NCI-H69 (cell line): ENCODE measurements at places on chromosomes 2 and 18.
A peak's percentile ranks its signal among the peaks of the same experiment; 100 is the strongest.

DNA sequence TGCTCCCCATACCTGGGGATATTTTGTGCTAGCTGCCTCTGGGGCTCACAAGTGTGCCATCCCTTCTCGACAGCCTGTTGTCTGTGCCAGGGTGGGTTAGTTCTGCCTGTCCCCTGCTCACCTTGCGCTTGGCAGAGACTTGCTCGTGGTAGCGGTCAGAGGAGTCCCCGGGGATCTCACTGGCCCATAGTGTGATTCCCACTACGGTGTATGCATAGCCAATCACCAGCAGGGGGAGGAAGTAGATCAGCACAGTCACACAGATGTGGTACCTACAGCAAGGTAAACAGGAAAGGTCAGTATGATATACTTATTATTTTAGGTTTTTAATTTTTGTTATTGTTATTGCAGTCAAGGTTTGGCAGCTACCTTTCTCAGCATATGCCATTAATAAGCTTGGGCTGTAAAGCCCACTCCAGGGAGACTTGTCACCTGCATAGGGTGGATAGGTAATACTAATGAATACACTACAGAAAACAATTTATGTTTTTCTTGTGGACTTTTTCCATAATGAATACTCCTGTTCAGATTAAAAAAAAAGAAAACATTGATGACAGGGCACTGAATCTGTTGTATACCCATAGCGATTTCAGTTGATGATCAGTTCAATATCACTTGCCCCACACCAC, 95.2 kb downstream of the POLE4 start:
- DNase-seq = peak; percentile 71

DNA sequence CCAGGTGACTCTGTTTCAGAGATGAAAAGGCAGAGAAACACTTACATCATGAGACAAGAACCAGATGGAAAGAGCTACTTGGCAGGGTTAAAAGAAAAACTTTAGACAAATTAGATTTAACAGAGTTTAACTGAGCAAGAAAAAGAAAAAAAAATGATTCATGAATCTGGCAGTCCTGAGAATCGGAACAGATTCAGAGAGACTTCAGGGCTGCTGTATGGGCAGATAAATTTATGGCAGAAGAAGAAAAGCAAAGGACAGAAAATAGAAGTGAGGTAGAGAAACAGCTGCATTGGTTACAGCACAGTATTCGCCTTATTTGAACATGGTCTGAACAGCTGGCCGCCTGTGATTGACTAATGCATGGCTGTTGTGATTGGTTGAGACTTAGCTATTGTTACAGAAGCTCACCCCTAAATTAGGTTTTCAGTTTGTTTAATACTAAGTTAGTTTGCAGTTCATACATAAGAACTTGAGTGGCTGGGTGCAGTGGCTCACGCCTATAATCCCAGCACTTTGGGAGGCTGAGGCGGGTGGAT, 43.0 kb upstream of the RHOB start:
- DNase-seq = peak; percentile 22

GRCh38 chr2:222751238-222751637, 79.8 kb downstream of the MOGAT1 start:
- no peak for DNase-seq

- no peak for DNase-seq
Observed at GRCh38 chr18:39184176-39184575, 1618.6 kb upstream of the CELF4 start.

DNA sequence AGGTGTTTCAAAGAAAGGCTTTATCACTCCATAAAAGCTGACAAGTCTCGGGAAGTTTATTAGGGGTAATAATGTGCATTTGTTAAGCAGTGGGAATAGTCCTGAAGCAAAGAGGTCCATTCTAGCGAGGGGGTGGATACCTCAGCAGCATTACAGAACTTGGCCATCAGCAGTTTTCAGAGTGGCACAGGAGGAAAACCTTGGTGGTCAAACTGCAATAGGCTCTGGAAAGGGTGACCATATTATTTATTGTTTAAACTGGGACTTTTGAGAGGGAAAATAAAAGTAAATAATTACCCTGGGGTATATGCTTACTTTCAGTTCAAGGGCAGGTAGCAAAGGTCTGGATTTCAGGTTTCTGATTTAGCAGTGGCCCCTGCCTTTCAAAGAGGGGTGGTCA, 115.5 kb upstream of the KLHL14 start:
- no peak for DNase-seq

- no peak for DNase-seq
Observed at GRCh38 chr18:48874701-48875162, 76.0 kb downstream of the SMAD7 start.

DNA sequence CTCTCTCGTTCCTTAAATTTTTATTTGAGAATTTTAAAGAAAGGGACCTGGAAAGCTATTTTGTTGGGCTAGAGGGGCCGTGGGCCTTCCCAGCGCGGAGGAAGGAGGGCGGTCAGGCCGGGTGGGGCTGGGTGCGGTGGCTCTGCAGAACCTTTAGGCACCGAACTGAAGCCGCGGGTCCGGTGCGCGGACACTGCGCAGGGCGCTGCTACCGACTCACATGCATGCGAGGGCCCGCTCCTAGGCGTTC, 1.6 kb upstream of the TWIST2 start:
- no peak for DNase-seq

DNA sequence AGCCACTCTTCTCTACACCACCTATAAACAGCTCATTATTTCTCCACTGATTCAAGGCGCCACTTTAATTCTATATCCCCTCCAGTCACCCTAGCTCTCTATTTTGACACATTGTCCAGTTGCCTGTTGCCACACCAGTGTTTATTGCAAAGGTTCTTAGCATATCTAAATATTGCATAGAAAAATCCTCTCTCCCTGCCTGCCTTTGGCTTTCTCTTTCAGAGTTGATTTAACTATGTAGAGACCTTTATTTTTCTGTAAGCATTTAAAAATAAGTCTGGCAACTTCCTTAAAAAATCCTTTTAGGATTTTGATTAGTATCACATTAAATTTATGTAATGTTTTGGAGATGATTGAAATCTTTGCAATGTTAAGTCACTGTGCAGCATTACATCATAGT, 47.9 kb upstream of the B3GNT7 start:
- DNase-seq = no peak

DNA sequence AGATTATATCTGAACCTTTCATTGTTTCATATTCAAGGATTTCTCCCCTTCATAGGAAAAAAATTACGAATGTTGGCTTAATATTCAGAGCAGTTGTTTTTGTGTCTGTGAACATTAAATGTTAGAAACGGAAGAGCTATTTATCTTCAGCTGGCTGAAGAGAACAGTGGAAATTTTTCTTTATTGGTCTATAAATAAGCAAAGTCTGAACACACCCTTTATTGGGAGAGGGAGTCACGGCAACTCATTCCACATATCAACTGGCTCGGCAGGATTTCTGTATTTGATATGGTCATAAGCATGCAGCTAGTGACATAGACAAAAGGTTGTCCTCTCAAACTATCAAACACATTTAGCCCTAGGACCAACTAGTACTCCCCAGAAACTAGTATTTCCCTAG, 468.4 kb upstream of the HNRNPA3 start:
- no peak for DNase-seq

GRCh38 chr2:168545439-168546082, 89.5 kb downstream of the CERS6 start:
- DNase-seq = peak; percentile 49

DNA sequence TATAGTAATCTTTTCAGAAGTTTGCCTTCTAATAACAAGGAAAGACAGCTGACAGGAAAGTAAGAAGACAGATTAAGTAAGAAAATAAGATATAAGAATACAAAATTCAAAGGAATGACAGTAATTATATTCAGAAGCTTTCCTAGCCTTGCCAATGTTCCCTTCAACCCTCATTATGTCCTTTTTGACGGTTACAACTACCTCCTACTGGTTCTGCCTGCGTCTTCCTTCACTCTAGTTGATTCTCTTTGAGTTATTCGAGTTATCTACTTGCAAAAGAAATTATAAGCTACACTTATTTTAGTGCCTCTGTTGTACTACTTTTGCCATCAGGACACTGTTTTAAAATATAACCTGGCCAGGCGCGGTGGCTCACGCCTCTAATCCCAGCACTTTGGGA, 218.9 kb upstream of the GYPC start:
- DNase-seq = no peak

- no peak for DNase-seq
Observed at GRCh38 chr2:224532441-224532840, 52.7 kb downstream of the CUL3 start.

- no peak for DNase-seq
Observed at GRCh38 chr18:7605705-7606104, 38.6 kb downstream of the PTPRM start.

- no peak for DNase-seq
Observed at GRCh38 chr2:153232464-153232863, 246.1 kb downstream of the RPRM start.

DNA sequence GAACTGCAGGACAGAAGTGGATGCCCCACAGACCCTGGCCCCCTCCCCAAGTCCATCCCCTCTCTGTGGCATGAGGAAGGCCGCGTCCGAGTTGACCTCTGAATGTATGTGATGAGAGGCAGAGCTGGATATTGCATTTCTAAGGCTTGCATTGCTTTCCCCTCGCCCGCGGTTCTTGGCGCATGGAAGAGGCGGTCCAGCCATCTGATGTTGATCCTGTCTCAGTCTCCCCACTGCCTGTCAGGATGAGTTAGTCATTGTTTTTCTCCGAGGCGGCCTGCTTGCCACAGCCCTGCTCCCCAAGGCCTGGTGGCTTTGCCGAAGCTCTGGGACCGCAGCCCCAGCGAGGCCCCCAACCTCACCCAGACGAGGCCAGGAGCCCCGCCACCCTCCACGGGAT, 88.6 kb downstream of the SMAD7 start:
- DNase-seq = no peak

DNA sequence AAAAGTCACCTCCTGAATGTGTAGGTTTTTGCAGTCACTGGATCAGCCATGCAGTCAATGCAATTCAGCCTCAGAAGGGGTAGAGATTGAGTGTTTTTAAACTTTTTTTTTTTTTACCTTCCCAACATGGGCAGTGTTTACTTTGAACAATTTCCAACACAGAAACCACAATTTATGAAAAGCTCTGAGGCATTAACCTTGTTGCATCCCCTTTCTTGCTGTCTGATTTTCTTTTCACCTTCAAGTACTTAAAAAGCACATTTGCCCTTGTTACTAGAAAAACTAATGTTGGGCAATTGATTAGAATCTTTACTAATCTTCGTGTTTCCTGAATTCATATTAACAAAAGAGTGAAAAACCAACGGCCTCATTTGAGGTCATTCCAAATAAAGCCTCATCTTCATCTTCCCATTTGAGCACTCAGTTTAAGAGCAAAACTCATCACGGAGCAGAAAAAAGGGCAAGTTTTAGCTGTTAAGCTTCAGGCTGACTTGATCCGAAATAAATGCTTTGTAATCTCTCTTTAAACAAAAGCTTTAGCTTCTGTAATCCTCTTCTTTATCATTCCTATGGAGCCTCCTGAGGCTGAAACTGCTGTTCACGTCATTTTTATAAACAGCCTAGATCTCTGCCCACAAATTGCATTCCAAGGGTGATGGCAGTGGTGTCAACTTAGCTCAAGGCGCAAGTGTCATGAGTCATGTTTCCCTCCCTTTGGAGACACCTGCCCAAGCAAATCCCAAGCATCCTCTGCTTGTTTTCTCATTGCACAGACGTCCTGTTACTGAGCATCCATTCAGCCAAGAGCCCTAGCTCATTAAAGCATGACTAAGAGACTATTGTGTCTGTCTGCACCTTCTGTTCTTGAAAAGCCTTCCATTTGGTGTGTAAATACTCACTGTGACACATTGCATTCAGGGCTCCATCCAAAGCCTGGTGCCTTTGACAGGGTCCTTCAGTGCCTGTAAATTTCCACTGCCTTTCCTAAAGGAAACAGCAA, 107.7 kb downstream of the HNMT start:
- peak; percentile 91 for DNase-seq

DNA sequence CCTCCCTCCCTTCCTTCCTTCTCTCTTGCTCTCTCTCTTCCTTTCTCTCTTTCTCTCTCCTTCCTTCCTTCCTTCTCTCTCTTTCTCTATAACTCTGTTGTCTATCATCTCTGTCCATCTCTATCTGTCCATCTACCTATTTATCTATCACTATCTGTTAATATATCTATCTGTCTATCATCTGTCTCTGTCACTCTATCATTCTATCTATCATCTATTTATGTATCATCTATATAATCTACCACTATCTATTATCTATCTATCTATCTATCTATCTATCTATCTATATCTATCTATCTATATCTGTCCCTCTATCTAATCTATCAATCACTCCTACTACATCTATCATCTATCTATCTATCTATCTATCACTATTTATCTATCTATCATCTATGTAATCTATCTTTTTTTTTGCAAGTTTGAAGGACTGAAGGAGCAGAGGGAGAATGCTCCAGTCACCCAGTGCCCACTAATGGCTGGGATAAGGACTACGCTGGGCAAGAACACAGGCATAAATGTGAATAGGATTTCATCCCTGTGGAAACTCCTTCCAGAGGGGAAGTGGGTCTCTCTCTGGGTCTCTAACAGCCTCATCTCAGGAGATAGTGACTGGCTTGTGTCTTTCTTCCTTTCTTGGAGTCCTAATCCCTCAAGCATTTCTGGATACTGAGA, 427.0 kb downstream of the LPIN1 start:
- no peak for DNase-seq

- no peak for DNase-seq
Observed at GRCh38 chr18:61154866-61155265, 178.4 kb upstream of the CDH20 start.

DNA sequence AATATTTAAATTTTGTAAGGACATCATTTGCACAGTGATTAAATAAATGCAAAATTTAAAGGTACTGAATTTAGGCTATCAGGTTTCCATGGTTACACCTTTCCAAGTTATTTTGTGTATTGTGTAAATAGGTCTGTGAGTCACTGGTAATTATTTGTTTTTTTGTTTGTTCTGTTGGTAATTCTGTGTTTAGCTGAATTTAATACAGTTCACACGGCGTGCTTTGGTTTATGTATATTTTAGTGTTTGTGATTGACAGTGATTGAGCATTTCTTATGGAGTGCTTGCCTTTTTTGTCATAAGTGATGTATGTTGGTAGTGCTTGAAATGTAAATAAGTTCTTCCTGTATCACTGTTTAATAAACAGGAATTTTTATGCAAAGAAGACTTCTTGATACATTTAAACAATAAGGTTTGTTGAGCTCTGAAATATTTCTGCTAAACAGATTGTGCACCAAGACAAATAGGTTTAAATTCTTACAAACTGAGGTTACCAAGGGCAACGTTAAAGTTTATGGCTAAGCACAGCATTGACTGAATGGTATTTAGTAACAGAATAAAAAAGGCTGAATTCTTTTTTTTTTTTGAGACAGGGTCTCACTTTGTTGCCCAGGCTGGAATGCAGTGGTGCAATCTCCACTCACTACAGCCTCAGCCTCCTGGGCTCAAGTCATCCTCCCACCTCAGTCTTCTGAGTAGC, 38.3 kb upstream of the DLX1 start:
- DNase-seq = no peak

GRCh38 chr2:217407362-217407761, 547.5 kb upstream of the TNP1 start:
- peak; percentile 12 for DNase-seq

DNA sequence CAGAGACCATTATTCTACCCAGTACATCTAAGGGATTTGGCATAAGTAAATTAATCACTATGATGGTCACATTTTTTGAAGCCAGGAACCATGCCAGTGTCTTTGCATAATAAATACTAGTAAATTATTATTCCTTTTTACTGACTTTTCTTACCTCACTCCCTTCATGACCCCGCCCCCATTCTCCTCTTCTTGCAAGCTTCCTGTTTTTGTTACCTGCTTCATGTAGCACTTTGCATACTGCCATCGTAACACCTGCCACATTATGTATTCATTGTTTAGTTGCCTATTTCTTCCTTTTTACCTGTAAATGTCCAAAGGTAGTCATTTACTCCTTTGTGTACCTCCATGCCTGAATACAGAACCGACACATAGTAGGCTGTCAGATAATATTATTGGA, 309.5 kb downstream of the KIAA1328 start:
- DNase-seq = peak; percentile 59
